ENCODE measurements at places on chromosomes 1 and 21.
A peak's percentile ranks its signal among the peaks of the same experiment; 100 is the strongest.

GRCh38 chr1:54480525-54480848 lies 67.5 kb upstream of the ACOT11 start:
- no peak for DNase-seq

DNA sequence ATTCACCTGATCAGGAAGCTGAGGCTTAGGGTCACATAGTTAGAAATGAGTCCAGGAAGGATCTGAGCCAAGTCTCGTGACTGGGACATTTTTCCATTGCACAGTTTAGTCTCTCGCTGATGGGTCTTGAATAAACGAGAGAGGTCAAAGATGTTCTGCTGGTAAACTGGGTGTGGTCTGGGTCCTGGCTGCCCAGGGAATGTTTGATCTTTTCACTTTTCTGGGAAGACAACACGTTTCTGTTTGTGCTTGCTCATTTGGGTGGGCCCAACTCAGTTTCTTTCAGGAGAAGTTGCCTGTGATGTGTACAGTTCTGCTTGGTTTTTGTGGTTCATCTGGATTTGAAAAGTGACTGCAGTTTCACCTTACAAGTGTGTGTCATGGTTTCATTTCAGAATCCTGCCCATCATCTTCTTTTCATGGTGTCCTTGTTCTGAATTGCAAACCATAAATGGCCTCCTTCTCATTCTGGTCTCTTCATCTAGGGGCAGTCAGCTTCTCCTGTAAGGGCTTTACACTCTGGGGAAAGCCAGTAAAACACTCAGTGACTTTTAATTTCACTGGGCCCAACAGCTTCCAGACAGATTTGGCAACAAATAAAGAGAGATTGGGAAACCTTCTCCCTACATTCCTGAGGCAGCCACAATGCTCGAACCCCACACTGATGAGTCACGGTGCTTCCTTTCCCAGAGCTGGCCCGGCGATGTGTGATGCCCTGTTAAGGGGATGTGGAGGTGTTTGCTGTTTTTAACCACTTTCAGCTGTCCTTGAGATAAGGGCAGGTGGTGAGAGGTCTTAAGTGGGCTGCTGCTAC lies 7.2 kb upstream of the TACSTD2 start:
- peak; percentile 96 for DNase-seq

DNA sequence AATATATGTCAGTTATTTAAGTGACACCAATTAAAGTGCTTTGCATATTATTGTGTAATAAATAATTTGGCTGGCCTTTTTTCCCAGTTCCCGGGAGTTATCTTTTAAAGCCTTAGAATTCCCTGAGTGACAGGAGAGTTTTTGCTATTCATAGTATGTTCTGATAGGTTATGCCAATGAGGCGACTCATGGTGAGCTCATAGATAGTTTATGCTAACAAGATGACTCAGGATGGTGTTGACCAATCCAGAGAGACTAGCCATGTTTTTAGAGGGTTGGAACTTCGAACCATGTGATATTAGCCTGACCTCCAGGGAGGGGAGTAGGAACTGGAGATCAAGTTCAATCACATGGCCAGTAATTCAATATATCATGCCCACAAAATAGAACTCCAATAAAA lies 310.8 kb downstream of the USP25 start:
- peak; percentile 83 for DNase-seq

- no peak for DNase-seq
Observed at GRCh38 chr1:200873671-200874397, 1.1 kb downstream of the GPR25 start.

- DNase-seq: peak; percentile 43
Observed at GRCh38 chr1:98045211-98045766, 124.5 kb upstream of the DPYD start.

DNA sequence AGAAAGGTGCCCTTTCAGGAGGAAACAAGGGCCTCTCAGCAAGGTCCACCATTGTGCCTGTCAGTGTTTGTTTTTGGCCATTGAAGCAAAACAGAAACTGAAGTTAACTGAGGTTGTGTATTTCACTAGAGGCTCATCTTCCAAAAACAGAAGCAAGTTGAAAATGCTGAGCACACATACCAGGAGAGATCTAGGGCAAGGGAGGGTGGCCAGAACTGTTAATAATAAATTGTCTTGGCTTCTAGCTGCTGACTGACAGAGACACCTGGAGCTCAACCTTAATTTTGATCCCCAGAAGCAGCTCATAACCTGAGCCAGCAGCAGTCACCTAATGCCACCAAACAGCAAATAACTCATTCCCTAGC lies 5.2 kb downstream of the AGMAT start:
- no peak for DNase-seq

GRCh38 chr1:231390071-231390470 lies 32.0 kb downstream of the EGLN1 start:
- peak; percentile 70 for DNase-seq

- DNase-seq: no peak
Observed at GRCh38 chr1:76402128-76402527, 327.6 kb downstream of the ST6GALNAC3 start.

DNA sequence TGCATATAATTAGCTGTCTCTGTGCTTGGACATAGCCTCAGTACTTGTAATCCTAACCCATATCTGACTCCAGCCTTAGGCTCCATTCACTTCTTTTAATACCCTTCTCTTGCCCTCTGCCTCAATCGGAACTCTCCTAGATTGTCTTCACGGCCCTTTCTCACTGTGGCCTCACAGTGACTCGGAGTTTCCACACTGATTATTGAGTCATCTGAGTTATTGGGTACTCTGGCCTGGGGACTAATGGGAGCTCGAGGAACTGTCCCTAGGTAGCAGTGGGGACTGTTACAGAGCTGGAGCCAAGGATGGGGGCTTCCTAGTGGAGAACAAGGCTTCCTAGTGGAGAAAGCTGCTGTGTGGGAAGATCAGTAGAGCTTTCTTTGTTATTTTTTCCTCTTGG lies 17.0 kb downstream of the TRAF5 start:
- DNase-seq: no peak

Measured in fibroblast of mammary gland (primary cell).